ENCODE measurements at places on chromosomes 2 and 18. TPM values are rescaled to one million over a fixed set of nuclear protein-coding genes. Genes with fewer than 3 reads are reported as not detected.

DNA sequence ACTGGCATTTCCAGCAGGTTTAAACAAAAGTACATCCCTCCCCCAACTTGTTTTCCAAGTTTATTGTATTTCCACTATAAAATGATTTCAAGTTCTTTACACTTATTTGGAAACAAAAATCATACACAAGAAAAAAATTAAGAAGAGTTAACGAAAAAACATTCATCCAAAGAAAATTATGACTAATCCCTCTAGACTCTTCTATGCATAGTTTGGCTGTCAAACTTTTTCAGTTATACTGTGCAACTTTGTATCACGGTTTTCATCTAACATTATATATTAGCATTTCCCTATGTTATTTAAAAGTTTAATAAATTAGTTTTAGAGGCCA, 627 bp downstream of the WDCP start:
- no peak for DNase-seq

GRCh38 chr2:98281607-98282006, 64.6 kb upstream of the CNGA3 start:
- no peak for DNase-seq

Gene VIT
- total RNA-seq: not detected

DNA sequence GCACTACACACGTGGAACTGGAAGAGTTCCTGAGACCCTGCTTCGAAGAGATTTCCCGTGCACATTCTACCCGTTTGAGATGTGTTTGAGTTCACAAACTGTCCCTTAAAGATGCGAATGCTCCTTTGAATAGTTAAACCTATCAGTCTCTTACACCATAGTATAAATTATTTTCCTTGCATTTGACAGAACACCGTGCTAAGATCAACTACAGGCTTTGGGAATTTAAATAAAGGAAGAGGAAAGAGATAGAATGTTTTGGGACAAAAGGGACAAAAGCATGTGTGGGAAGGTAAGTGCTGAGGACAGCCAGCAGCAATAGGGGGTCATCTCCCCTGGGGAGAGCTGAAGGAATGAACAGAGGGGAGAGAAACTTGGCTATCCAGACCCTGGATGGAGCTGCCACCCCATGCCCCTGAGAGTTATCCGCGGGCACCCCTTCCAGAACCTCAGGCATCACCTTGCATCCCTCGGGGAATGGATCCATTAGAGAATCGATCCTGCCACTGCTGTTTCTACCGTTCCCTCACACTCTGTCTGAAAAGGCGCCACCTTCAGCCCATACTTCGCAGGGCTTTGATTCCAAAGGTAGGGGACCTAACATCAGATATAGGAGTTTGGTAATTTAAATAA, 888 bp upstream of the ADCY3 start:
- DNase-seq: no peak

DNA sequence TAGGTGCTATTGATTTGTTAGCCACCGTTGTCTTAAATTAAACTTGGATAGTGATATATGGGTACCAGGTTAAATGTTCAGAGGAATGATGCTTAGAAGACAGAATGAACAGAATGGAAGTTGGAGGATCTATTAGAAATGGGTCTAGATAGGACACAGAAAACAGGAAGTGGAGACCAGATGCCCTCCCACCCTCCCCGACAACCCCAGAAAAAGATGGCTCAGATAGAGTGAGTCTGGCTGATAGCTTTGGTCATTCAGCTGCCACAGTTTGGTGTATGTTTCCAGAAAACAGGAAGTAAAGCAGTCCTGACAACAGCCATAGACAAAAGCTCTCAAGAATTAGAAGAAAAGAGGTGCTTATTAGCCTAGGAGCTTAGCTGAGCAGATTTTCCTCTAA, 71.5 kb upstream of the DSG1 start:
- no peak for DNase-seq

- no peak for DNase-seq
These were observed 171.1 kb upstream of the CCDC150 start for GRCh38 chr2:196468394-196468793.

Gene SKOR2
- total RNA-seq: not detected

Gene SPDYA
- total RNA-seq: 0.40 TPM

GRCh38 chr2:163733301-163733938, 2.4 kb downstream of the FIGN start:
- no peak for DNase-seq

DNA sequence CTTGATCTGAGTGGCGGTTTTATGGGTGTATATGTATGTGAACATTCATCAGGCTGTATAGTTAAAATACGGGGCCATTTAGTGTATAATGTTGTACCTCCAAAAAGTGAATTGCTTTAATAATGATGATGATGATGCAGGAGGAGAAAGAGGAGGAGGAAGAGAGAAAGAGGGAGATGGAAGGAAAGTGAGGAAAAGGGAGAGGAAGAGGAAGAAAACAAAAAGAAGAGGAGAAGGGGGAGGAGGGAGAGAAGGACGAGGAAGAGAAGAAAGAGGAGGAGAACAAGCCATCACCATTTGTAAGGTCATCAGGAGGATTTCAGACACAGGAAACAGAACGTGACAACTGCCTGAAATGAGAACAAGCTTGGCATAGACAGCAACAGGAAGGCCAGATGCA, 168.4 kb upstream of the NCKAP5 start:
- no peak for DNase-seq

- DNase-seq: no peak
These were observed 291.6 kb downstream of the TNS1 start for GRCh38 chr2:217711188-217711587.

Gene ELOA2
- total RNA-seq: not detected

DNA sequence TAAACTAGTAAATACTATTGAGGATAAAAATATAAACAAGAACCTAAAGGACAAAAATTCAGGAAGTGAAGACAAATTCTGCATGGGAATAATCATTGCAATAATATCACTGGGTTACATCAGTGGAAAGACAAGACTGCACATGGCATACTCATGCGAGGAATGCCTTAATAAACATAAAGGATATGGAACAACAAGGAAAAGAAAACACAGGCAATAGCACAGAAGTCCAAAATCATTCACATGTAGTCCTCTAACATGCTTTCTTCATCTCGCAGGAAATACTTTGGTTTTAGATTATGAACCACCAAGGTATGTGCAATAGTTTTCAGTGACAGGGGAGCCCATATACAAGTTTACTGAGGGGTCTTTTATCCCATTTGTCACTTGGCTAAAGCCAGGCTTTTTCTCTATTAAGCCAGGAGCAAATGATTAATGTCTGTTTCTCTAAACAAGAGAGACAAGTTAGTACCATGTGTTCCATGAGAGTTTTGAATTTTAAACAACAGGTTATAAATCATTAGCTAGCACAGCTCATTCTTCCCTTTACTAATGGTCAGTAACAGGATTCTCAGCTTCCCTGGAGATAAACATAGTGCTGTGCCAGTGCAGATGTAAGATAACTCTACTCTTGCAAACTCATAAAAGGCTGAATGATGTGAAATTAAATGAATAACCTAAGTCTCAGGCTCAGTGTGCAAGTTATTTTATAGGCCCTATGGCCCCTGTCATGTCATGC, 353.6 kb upstream of the FSIP2 start:
- no peak for DNase-seq
